Renal cortex interstitium (tissue), 15 donors: ENCODE measurements at places on chromosomes 1 and 21.
A peak's percentile ranks its signal among the peaks of the same experiment; 100 is the strongest.

DNA sequence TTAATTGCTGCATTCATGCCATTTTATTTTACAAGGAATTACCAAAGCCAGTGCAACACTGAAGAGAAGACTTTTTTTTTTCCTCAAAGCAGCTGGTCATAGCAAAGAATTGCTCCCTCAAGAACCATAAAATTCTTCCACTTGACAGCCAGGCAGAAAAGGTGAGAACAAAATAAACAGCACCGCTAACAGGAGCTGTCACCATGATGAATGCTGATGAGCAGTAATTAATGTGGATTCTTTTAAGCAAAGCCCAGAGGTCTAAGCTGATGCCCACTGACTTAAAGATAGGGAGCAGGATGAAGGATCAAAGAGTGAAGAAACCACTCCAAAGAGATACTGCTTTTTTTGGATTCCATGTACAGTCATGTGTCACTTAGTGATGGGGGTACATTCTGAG, 428.4 kb downstream of the BRINP3 start:
- peak; percentile 28 for DNase-seq

GRCh38 chr21:41823906-41824305, 55.2 kb downstream of the PRDM15 start:
- DNase-seq: no peak

GRCh38 chr1:156073740-156074139, 8.5 kb downstream of the MEX3A start:
- no peak for DNase-seq

DNA sequence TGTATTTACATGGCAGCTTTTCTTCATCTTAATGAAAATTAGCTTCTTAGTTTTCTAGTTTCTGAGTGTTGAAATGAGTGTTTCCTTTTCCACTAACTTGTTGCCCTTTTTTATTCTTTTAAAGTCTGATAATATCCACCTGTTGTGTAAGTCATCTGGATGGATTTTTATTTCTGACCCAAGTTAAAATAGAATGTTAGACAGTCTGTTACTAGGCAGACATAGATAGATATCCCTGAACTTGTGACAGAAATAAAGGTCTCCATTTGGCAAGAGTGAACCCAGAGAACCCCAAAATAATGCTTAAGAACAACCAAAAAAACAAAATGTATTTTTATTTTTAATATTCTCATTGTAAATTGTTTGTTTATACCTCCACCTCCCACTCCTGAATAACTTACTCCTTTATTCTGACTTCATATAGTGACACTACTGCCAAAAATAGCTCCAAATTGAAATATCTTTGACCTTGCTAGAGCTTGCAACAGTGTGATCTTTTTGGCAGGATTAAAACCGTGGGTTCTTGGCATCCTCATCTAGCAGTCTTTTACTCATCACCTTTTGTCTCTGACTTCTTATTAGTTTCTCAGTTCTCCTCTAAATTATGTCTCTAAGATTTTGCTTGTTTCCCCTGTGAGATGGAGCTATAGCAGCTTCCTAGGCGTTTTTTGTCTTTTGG, 26.9 kb upstream of the SH3D21 start:
- no peak for DNase-seq

- DNase-seq: no peak
Observed at GRCh38 chr1:174276087-174276486, 116.8 kb downstream of the RABGAP1L start.

DNA sequence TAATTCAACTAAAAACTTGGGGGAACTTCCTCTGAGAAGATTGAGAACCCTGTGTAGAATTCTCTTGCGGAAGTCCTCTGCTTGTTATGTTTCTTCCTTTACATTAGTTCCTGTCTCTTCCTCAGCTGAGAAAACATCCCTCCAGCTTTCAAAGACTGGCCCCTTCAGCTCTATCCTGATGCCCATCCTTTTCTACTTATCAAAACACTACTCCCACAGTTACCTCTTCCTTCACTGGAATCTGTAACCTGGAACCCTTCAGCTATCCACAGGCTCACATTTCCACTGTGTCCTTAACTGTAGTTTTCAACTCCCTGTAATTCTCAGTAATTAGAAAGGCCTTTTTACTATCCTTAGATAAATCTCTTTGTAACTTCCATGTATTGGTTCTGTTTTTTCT, 6.0 kb upstream of the DEDD start:
- no peak for DNase-seq

- DNase-seq: no peak
Observed at GRCh38 chr1:7374563-7375160, 396.4 kb upstream of the VAMP3 start.

DNA sequence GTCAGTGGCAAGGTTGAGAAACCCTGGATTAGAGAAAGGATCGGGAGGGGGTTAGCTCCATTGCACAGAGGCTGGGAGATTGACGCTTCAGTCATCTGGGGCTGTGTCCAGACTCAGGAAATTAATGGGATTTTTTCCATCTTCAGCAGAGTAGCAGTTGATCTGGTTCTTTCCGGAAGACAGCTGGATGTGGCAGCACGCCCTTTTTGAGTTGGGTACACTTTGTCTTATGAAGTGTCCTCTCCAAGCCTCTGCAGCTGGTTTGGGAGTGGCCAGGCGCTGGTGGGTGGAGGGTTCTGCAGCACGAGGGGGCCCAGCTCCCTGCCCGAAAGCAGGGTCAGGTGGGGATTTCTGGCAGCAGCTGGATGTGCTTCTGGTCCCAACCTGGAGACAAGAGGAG, 95.1 kb downstream of the TAS1R2 start:
- DNase-seq: no peak
